ENCODE measurements at places on chromosomes 2 and 18.

DNA sequence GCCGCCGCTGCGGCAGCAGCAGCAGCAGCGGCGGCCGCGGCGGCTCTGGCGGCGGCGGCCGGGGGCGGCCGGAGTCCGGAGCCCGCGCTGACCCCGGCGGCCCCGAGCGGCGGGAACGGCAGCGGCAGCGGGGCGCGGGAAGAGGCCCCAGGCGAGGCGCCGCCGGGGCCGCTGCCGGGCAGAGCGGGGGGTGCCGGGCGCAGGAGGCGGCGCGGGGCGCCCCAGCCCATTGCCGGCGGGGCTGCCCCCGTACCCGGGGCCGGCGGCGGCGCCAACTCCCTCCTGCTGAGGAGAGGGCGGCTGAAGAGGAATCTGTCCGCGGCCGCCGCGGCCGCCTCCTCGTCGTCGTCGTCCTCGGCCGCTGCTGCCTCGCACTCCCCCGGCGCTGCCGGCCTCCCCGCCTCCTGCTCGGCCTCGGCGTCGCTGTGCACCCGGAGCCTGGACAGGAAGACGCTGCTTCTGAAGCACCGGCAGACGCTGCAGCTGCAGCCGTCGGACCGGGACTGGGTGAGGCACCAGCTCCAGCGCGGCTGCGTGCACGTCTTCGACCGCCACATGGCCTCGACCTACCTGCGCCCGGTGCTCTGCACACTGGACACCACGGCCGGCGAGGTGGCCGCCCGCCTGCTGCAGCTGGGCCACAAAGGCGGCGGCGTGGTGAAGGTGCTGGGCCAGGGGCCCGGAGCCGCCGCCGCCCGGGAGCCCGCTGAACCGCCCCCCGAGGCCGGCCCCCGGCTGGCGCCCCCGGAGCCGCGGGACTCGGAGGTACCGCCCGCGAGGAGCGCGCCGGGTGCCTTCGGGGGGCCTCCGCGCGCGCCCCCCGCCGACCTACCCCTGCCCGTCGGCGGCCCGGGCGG is 646 bp downstream of the PHLPP1 start:
- DNase-seq: peak; percentile 47

- DNase-seq: no peak
These were observed 196.5 kb downstream of the RAB3GAP1 start for GRCh38 chr2:135248611-135249010.

- DNase-seq: peak; percentile 86
These were observed 79.8 kb downstream of the CCDC150 start for GRCh38 chr2:196719110-196719872.

DNA sequence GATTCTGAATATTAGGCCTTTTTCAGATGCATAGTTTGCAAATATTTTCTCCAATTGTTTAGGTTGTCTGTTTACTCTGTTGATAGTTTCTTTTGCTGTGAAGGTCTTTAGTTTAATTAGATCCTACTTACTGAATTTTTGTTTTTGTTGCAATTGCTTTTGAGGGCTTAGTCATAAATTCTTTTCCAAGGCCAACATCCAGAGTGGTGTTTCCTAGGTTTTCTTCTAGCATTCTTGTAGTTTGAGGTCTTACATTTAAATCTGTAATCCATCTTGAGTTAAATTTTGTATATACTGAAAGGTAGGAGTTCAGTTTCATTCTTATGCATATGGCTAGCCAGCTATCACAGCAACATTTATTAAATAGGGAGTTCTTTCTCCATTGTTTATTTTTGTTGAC is 404.8 kb downstream of the LNPK start:
- DNase-seq: peak; percentile 22

- no peak for DNase-seq
These were observed 64.4 kb downstream of the KLHL29 start for GRCh38 chr2:23449413-23449812.

DNA sequence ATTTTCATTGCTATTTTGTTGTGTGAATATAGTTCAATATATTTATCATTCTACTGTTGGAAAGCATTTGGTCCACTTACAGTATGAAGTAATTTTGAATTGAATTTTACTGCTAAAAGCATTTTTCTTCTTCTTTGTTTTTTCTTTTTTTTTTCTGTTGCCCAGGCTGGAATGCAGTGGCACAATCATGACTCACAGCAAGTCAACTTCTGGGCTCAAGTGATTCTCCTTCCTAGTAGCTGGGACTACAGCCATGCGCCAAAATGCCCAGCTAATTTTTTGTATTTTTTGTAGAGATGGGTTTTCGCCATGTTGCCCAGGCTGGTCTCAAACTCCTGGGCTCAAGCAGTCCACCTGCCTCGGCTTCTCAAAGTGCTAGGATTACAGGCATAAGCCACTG is 2.4 kb upstream of the ETAA1 start:
- DNase-seq: peak; percentile 84

DNA sequence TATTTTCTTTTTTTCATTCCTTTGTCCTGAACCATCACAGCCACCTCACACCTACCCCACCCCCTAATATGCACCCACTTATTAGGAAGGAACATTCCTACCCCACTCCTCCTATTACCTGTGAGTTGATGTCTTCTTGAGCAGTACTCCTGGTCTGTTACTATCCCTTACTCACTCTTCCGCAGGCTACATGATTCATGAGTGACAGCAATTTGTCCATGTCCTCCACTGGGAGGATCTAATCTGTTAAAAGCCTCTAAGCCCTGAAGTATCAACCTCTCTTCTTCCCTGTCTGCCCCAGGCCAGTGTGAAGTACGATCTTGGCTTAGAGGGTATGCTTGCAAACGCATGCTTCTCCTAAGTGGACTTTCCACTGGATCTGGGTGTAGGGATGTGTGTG is 75.6 kb upstream of the RFX8 start:
- no peak for DNase-seq

GRCh38 chr2:36960005-36960675 is 6.2 kb downstream of the STRN start:
- no peak for DNase-seq

DNA sequence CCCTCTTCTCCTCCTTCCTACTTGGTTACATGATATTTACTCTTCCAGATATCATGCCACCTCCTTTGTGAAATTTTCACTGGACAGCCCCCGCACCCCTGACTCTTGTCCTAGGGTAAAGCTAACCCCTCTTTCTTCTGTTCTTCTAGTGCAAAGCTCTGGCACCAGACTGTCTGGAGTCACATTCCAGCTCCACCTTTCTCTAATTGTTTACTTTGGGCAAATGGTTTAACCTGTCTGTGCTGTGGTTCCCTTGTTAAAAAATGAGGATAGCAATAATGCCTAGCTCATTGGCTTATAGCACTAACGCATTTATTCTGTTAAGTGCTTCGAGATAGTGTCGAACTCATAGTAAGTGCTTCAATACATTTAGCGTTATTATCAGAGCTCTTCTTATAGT is 306.2 kb downstream of the ALK start:
- DNase-seq: no peak

GRCh38 chr2:141557329-141558095 is 573.3 kb downstream of the LRP1B start:
- peak; percentile 79 for DNase-seq

DNA sequence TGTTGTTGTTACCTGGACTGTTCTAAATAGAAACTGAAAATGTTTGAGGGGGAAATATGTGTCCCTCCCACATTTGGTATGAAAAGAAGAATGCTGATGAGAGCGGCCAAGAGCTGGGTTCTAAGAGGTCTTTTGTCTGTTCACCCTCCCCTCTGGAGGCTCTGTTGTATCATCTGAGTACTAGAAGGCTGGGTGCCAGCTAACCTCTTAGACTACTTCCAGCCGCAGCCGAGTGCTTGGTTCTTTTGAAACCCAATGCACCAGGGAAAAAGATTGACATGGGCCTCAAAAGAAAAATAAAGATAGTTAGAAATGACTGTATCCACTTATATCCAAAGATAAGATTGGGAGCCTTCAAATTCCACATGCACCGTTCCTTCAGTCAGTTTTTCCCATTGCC is 255.9 kb downstream of the TXNL1 start:
- no peak for DNase-seq

DNA sequence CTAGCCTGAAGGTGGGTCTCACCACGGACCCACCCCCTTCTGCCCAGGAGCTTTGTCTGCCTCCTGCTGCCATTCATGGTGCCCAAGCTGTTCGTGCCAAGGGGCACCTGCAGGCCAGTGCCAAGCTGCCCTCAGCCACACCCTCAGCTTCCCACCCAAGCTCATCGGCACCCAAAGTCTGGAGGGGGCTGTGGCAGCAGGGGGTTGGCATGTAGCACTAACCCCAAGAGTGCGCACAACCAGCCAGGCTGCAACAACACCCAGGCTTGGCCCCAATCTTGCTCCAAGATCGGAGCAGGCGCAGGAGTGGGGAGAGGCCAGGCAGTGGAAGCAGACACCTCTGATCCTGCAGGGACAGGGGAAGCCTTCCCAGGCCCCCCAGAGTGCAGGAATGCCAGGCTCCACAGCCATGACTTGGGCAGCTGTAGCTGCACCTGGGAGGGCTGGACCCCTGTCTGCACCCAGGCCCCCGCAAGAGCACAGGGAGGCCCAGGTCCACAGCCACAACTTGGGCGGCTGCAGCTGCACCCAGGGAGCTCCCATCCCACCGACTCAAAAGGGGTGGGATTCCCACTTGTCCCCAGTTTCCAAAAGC is 89.9 kb downstream of the ATAD2B start:
- DNase-seq: no peak

GRCh38 chr2:23592898-23593751 is 208.1 kb downstream of the KLHL29 start:
- no peak for DNase-seq

DNA sequence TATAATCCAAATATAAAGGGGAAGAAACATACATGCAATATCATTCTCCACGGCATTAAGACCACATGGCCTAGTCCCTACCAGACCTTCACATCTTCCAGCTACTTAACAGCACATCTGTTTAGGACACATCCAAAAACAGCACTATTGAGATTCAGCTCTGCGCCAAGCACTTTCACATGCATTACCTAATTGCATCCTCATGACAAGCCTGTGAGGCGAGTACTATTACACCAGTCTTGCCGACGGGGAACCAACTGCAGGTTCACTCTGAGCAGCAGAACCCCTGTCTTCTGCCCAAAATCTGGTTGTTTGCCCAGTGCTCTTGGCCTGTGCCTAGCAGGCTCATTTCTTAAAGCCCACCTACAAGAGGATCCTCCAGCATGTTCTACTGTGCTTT is 66.7 kb downstream of the AAK1 start:
- DNase-seq: peak; percentile 74

DNA sequence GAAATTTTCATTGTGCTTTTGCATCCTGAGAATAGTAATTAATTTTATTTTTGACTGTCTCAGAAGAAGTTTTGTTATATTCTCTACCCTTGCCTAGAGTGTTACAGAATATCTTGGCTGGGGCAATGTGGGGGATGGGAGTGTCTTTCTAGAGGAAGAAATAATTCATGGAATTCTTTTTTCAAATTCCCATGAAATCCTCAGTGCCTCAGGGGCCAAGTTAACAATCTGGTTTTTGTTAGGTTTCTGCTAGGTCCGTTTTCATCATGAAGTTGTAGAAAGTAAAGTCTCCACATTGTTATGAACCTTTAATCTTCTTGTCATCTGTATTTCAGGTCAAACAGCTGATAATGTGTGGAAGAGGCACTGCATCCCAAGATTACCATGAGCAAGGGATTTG is 145.6 kb upstream of the GYPC start:
- DNase-seq: no peak

DNA sequence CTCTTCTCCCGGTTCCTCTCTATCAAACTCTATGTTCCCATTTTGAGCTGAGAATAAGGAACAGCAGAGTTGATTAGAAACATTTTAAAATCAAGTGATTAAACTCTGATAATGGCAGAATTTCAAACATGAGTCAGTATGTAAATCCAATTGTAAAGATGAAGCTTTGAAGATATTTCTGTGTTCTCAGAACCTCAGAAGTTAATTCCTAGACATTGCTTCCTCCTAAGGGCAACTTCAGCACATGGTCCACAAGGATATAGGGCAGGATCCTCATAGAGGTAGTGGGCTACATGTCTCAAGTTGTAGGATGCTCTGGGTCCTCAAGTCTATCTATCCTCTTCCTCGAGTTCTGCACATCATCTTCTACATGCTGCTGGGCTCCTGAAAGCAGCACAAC is 46.3 kb downstream of the QPCT start:
- no peak for DNase-seq

DNA sequence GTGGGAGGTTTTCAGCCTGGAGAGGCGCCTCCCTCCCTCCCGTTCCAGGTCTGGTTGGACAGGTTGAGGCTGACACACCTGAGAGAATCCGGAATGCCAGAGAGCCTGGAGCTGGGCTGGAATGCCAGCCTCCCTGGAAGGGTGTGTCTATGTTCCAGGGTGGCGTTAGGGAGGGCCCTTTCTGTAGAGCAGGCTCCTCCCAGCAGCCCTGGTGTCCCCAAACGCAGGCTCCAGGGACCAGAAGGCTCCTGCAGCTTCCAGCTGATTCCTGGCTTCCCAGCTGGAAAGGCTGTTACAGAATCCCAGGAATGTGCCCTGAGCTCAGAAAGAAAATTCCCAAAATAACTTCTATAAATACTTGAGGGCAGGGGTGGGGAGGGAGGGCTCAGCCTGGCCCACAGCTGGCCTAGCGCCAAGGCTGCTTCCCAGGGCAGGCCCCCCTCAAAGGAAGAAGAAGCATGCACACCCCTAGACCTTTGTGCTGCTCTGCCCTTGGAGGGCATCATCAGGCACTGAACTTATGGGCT is 85.4 kb downstream of the STPG4 start:
- DNase-seq: peak; percentile 76

GRCh38 chr2:108454440-108454839 is 5.4 kb downstream of the GCC2 start:
- no peak for DNase-seq

- DNase-seq: no peak
These were observed 2.5 kb upstream of the ANKRD39 start for GRCh38 chr2:96860065-96861029.

DNA sequence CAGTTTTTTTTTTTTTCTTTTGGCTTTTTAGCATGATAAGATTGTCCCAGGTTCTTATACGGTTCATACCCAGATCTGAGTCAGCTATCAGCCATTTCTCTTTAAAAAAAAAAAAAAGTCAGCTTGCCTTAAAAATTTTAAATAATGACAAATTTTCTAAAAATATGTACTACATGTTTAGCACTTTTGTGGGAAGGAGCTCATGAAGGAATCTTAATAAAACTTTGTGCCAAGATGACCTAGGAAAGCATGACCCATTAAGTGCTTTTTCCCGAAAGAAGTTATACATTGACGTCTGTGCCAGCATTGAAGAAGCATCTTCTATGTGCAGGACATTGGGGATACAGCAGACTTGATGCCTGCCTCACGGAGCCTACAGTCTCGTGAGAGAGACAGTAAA is 4.5 kb upstream of the RBMS1 start:
- peak; percentile 34 for DNase-seq

GRCh38 chr2:3667151-3667631 is 9.2 kb downstream of the ALLC start:
- no peak for DNase-seq

DNA sequence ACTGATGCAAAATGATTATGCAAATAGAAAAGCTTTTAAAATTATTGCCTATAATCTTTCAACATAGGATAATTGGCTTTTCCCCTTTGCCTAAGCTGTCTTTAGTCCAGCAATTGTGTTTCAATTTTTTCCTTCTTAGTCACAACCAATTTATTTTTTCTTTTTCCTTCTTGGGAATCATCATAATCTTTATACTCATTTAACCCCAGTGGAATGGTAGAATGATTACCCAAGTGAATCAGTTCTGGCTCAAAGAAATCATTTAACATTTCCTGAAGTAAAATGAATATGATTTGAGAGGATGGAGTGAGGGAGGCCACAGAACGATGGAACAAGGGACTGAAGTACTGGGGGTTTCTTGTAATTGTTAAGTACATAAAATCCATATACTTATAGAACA is 93.0 kb upstream of the CRIM1 start:
- no peak for DNase-seq

GRCh38 chr2:128786741-128787478 is 468.2 kb upstream of the HS6ST1 start:
- DNase-seq: no peak

GRCh38 chr2:88845772-88846661 is 154.5 kb downstream of the RPIA start:
- DNase-seq: no peak

Data from fibroblast of gingiva (primary cell).